PC-9 (cell line): ENCODE measurements at places on chromosomes 16 and 17. TPM values are rescaled to one million over a fixed set of nuclear protein-coding genes. Genes with fewer than 3 reads are reported as not detected.

DNA sequence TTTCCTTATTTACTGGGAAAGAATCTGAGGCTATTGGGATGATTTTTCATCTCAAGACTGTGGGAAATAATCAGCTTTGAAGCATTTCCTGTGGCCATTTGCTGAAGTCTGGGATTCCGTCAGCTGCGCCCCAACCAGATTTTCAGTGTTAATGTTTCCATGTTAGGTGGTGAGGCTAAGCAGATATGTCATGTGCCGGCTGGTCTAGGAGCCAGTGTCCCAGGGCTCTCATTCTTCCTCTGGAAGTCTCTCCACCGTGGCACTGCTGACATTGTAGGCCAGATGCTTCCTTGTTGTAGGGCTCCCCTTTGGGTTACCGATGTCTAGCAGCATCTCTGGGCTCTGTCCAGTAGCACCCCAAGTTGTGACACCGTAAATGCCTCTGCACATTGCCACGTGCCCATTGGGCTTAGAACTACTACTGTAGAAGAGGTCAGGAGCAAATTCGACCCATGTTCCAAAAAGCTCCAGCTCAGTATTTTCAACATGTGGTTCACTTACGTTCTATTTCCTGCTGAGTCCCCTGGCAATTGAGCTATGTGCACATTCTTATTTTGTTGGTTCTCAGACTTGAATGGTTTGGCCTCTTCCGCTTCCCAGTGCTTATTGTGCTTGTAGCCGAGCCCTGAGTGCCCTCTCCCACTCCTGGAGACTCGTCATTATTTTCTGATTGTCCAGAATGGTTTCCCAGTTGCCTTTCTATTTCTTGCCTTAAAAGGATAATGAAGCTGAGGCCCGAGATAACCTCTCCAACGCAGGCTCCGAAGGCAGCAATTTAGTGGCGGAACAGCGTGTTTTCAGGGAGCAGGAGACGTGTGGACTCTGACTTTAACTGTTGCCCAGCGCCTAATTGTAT is 82.2 kb downstream of the SPECC1 start:
- no peaks in the 10 kb centered on the region for H3K27me3 ChIP-seq
- DNase-seq, result no peak
- H3K27ac ChIP-seq, result no peak overlapping the region
- no peaks in the 10 kb centered on the region for H3K36me3 ChIP-seq
- H3K4me1 ChIP-seq, result 0 out of 2 replicates have a peak, but pooled peaks cover 5% of the 10 kb centered on the region

DNA sequence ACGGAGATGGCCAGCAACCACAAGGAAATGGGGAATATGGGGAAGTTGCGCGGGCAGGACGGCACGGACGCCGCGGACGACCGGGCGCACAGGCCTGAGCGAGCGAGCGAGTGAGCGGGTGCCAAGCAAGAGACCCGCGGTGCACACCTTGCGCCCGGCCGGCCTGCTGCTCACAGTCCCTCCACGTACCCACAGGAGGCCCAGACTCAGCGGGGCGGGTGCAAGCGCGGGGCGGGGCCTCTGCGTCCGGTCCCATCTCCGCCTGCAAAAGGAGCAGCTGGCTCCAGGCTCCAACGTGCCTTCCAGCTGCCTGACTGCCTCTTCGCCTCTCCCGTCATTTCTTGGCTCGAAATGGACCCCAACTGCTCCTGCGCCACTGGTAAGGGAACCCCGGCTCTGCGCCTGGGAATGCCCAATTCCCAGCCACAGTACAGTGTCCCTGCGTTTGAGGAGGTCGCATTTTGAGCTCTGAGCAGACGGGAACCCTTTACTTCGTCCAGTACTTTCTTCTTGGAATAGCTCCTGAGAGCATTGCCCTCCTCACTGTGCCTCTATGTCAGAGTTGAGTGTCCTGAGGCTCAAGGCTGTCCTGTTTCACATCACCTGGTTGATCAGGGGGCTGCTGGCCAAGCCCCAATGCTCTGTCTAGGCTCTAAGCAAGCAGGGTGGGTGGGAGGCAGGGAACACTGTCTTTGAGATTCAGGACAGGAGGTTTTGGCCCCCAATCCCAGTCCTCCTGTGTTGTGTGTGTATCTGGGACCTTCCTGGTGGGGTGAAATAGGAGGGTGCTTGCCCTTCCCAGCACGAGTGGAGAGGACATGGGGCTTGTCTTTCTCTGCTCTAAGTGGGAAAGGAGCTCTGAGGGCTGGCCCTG is 8.1 kb upstream of the MT1E start:
- DNase-seq, result no peak
- no peak overlapping the region for H3K4me3 ChIP-seq
- no peak overlapping the region for H3K27ac ChIP-seq

DNA sequence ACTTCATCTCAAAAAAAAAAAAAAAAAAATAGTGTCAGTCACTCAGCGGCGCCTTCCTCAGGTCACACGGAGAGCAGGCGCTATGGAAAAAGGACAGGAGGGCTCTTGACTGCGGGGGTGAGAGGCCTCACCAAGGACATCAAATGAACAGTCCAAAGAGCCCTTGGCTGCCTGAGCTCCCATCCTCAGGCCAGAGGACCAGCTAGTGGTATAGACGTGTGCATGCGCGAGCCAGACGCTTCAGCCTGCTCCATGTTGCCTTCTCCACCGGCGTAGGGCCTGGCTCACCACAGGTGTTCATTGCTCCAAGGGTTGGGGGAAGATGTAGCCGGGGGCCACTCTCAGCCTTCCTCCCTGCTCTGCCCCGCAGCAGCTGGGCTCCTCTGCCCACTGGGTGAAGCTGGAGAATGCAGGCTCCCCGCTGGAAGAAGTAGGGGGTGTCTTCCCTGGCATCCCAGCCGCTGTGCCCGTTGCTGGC is 65.8 kb upstream of the PLCG2 start:
- no peak overlapping the region for H3K27ac ChIP-seq
- H3K36me3 ChIP-seq, result no peaks in the 10 kb centered on the region
- H3K4me1 ChIP-seq, result peaks cover 34% of the 10 kb centered on the region

DNA sequence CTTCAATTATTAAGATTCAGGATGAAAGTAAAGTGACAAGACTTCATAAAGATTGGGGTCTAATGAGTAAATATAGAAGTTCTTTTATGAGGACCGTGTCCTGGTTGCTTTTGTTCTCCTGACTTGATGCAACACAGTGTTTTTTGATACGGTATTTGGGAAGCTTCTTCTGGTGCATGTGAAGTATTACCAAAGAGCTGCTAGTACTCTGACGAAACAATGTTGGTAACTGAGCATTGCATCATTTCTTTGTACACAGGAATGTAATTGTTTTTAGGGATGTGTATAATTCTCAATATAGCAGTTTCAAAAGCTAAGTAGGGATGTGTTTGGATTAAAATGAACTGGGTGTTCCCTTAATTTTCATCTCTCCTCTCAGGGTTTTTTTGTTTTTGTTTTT is 15.9 kb downstream of the KPNB1 start:
- H3K4me3 ChIP-seq, result no peak overlapping the region
- H3K27me3 ChIP-seq, result no peaks in the 10 kb centered on the region
- H3K27ac ChIP-seq, result no peak overlapping the region
- H3K36me3 ChIP-seq, result peaks cover 84% of the 10 kb centered on the region
- H3K4me1 ChIP-seq, result no peaks in the 10 kb centered on the region
- DNase-seq, result no peak

GRCh38 chr17:12537436-12537835 is 128.3 kb upstream of the MYOCD start:
- no peaks in the 10 kb centered on the region for H3K4me1 ChIP-seq
- H3K27ac ChIP-seq, result no peak overlapping the region
- no peak overlapping the region for H3K4me3 ChIP-seq
- H3K36me3 ChIP-seq, result no peaks in the 10 kb centered on the region

GRCh38 chr16:11852092-11852809 is 909 bp upstream of the RSL1D1 start:
- peak overlapping the region; percentile 83 for H3K4me3 ChIP-seq
- H3K27ac ChIP-seq, result peak overlapping the region; percentile 61
- no peak for DNase-seq
- H3K27me3 ChIP-seq, result no peaks in the 10 kb centered on the region
- peaks cover 27% of the 10 kb centered on the region for H3K4me1 ChIP-seq

Gene EVI2A
- not detected in 2 replicates for total RNA-seq

Gene PLA2G10
- total RNA-seq, result 5.8 and 9.0 TPM in 2 replicates

Gene FAM171A2
- total RNA-seq, result 8.3 and 11.8 TPM in 2 replicates

Gene GNG13
- not detected in 2 replicates for total RNA-seq

Gene C1QTNF8
- total RNA-seq, result not detected in 2 replicates

Gene HSD17B1
- 0.90 and 1.3 TPM in 2 replicates for total RNA-seq
